Breast epithelium (tissue), 4 donors: ENCODE measurements at places on chromosomes 3 and 15.

GRCh38 chr15:60392986-60393790 lies 4.6 kb downstream of the ANXA2 start:
- H3K4me1 ChIP-seq = peaks cover 20% of the 10 kb centered on the region
- H3K27me3 ChIP-seq = no peaks in the 10 kb centered on the region
- peak overlapping the region; percentile 99 for H3K27ac ChIP-seq
- H3K36me3 ChIP-seq = no peaks in the 10 kb centered on the region

- no peaks in the 10 kb centered on the region for H3K4me1 ChIP-seq
- H3K27ac ChIP-seq = no peak overlapping the region
- DNase-seq = no peak
- no peaks in the 10 kb centered on the region for H3K36me3 ChIP-seq
- H3K27me3 ChIP-seq = no peaks in the 10 kb centered on the region
Observed at GRCh38 chr15:89205991-89206585, 15.3 kb downstream of the RLBP1 start.

GRCh38 chr15:51724673-51725072 lies 12.8 kb downstream of the LYSMD2 start:
- no peak overlapping the region for H3K27ac ChIP-seq
- no peaks in the 10 kb centered on the region for H3K36me3 ChIP-seq
- no peak overlapping the region for H3K4me3 ChIP-seq

- H3K27me3 ChIP-seq = no peaks in the 10 kb centered on the region
- H3K36me3 ChIP-seq = no peaks in the 10 kb centered on the region
- no peak overlapping the region for H3K4me3 ChIP-seq
- H3K4me1 ChIP-seq = no peaks in the 10 kb centered on the region
- H3K27ac ChIP-seq = no peak overlapping the region
Observed at GRCh38 chr15:48402427-48403177, 71.4 kb downstream of the DUT start.

- DNase-seq = no peak
- no peak overlapping the region for H3K27ac ChIP-seq
- no peaks in the 10 kb centered on the region for H3K4me1 ChIP-seq
- H3K27me3 ChIP-seq = no peaks in the 10 kb centered on the region
- no peak overlapping the region for H3K4me3 ChIP-seq
Observed at GRCh38 chr3:19738846-19739245, 195.2 kb downstream of the EFHB start.

- H3K4me3 ChIP-seq = no peak overlapping the region
- H3K36me3 ChIP-seq = no peaks in the 10 kb centered on the region
- no peak for DNase-seq
- no peaks in the 10 kb centered on the region for H3K4me1 ChIP-seq
- no peaks in the 10 kb centered on the region for H3K27me3 ChIP-seq
Observed at GRCh38 chr3:116276675-116277074, 168.6 kb downstream of the LSAMP start.

DNA sequence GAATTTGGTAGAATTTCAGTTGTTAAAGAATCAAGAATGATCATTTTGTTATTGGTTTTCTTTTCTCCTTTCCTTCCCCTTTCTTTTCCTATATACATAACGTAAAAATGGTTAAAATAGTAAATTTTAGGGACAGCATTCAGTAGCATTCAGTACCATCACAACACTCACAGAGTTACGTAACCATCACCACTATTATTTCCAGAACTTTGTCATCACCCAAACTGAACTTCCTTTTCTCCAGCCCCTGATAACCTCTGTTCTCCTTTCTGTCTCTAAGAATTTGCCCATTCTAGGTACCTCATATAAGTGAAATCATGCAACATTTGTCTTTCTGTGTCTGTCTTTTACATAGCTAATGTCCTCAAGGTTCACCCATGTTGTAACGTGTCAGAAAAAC lies 165.3 kb downstream of the AKAP13 start:
- no peaks in the 10 kb centered on the region for H3K4me1 ChIP-seq
- H3K36me3 ChIP-seq = no peaks in the 10 kb centered on the region

- H3K27me3 ChIP-seq = no peaks in the 10 kb centered on the region
- no peaks in the 10 kb centered on the region for H3K36me3 ChIP-seq
- no peak for DNase-seq
Observed at GRCh38 chr3:123346021-123346420, 102.9 kb downstream of the ADCY5 start.

- H3K4me3 ChIP-seq = no peak overlapping the region
- no peaks in the 10 kb centered on the region for H3K4me1 ChIP-seq
- no peak overlapping the region for H3K27ac ChIP-seq
- no peak for DNase-seq
- H3K36me3 ChIP-seq = no peaks in the 10 kb centered on the region
- H3K27me3 ChIP-seq = no peaks in the 10 kb centered on the region
Observed at GRCh38 chr3:6097556-6097955, 763.4 kb upstream of the GRM7 start.

DNA sequence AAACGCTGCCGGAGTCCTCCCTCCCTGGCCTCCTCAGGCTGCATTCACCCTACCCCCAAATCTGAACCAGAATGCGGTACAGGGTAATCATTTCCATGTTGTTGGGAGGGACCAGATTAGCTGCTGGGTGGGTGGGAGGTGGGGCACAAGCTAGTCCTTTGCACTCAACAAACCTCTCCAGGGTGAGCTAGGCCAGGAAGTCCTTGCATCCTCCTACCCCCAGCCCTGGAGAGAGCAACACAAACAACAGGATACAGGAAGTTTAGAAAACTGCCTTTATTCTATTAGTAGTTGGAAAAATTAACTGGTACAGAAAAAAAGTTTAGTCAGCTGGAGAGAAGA lies 702 bp upstream of the GPX1 start:
- DNase-seq = no peak
- H3K27ac ChIP-seq = peak overlapping the region; percentile 89
- peak overlapping the region; percentile 80 for H3K4me3 ChIP-seq
- H3K36me3 ChIP-seq = no peaks in the 10 kb centered on the region

GRCh38 chr3:63921741-63922482 lies 9.7 kb upstream of the SCAANT1 start:
- H3K27me3 ChIP-seq = no peaks in the 10 kb centered on the region
- DNase-seq = no peak
- no peaks in the 10 kb centered on the region for H3K4me1 ChIP-seq
- H3K27ac ChIP-seq = no peak overlapping the region

DNA sequence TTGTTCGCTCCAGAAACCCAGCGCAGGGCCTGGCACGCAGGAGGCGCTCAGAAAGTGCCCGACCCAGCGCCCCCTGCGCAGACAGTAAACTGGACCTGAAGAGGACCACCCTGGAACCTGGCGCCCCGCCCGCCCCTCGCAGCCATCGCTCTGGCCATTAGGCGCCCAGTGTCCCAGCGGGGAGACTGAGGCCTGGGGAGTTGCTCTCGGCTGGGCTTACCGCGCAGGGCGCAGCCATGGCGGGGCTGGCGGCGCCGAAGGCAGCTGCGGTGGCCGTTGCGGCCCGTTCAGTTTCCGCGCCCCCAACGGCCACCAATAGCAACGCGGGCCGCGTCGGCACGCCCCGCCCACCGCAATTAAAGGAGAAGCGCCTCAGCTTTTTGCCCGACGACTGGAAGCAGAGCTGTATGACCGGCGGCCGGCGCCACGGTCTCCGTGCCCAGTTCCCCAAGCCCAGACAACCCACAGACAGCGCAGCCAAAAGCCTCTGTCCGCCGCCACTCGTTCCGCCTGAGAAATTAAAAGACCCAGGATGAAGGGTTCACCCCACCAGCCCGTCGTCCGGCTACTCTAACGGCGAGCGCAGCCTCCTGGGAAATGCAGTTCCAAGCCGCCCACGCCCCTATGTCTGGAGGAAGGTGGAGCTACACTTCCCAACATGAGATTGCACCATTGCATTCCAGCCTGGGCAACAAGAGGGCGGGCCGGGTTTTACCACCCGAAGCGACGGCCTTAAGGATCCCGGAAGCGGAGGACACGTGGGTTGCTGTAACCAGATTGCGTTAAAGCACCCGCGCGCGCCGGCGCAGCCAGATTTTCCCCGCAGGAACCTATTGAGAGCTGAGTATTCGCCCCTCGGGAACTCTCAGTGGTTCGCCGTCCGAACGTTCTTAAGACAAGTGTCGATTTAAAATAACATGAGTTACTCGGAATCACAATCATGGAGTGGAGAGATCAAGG lies at the start of gene POC1A:
Gene POC1A, minus strand, starts transcription at position 289 of the 960 bp plus-strand sequence. Its CDS starts 51 bp downstream, at position 238.
- DNase-seq = peak; percentile 96
- peak within 1 kb of the TSS; percentile 82 for H3K4me3 ChIP-seq
- H3K27ac ChIP-seq = peak within 1 kb of the TSS; percentile 94
- H3K27me3 ChIP-seq = no peaks in the 10 kb centered on the region
- no peaks in the 10 kb centered on the region for H3K36me3 ChIP-seq

GRCh38 chr3:181771120-181771519 lies 59.4 kb downstream of the SOX2 start:
- H3K27ac ChIP-seq = no peak overlapping the region
- H3K4me3 ChIP-seq = no peak overlapping the region
- no peaks in the 10 kb centered on the region for H3K27me3 ChIP-seq
- DNase-seq = no peak
- H3K36me3 ChIP-seq = no peaks in the 10 kb centered on the region

DNA sequence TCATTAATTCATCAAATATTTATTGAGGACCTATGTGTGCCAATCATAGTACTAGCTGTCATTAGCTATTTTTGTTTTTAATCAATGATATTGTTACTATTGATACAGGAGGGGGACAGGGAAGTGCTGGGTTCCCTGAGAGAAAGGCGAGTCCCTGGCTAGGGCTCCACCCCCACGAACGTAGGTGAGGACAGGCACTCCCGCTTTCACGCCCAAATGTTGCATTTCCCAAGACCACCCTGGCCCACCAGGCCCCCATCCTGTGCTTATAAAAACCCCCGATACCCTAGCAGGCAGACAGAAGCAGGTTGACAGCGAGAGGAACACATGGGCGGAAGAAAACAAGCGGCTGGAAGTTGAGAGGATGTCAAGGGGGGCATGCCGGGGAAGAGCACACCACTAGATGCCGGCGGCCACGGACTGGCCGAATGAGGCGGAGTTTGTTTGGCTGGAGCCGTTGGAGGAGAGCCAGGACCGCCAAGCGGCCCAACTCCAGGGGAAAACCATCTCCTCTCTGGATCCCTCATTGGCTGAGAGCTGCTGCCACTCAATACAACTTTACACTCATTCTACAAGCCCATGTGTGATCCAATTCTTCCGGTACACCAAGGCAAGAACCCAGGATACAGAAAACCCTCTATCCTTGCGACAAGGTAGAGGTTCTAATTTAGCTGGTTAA lies 798.7 kb upstream of the SEMA6D start:
- H3K4me1 ChIP-seq = no peaks in the 10 kb centered on the region
- no peak for DNase-seq
- no peak overlapping the region for H3K27ac ChIP-seq
- H3K36me3 ChIP-seq = no peaks in the 10 kb centered on the region
- H3K27me3 ChIP-seq = no peaks in the 10 kb centered on the region

DNA sequence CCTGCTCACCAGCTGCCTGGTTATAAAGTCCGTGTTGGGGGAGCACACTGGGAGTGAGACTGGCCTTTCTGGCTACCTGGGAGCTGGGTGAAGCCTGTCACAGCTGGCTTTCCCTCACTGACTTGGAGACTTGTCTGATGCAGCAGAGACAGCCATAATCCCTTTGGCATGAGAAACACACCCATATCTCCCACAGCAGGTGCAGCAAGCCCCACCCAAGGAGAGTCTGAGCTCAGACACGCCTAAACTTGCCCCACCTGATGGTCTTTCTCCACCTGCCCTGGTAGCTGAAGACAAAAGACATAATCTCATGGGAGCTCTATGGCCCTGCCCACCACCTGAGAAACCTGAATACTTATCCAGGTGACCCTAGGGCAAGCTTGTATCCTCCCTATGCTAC lies 54.8 kb downstream of the NMD3 start:
- no peaks in the 10 kb centered on the region for H3K36me3 ChIP-seq
- no peaks in the 10 kb centered on the region for H3K27me3 ChIP-seq
- no peaks in the 10 kb centered on the region for H3K4me1 ChIP-seq
- H3K27ac ChIP-seq = no peak overlapping the region
- H3K4me3 ChIP-seq = no peak overlapping the region

GRCh38 chr3:14438262-14438661 lies 35.9 kb downstream of the SLC6A6 start:
- H3K27me3 ChIP-seq = no peaks in the 10 kb centered on the region
- H3K4me3 ChIP-seq = no peak overlapping the region
- H3K27ac ChIP-seq = no peak overlapping the region
- no peaks in the 10 kb centered on the region for H3K36me3 ChIP-seq
- DNase-seq = no peak

DNA sequence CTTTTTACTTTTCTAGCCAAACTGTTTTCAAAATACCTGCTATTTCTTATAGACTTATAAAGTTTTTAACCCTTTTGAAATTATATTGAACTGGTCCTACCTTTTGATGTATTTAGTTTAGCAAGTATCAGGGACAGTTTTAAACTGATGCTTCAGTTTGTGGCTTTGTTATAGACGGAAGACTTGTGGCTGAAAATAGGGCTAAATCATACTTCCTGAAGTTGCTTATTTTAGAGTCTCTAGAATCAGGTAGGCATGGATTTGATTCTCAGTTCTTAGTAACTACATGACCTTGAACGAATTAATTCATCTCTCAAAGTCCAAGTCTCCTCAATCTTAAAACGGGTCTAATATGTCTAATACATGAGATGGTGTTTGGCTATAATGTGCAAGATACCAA lies 322.8 kb downstream of the RAP2B start:
- H3K27me3 ChIP-seq = no peaks in the 10 kb centered on the region
- H3K4me1 ChIP-seq = no peaks in the 10 kb centered on the region
- no peaks in the 10 kb centered on the region for H3K36me3 ChIP-seq
- no peak overlapping the region for H3K27ac ChIP-seq
- no peak for DNase-seq

- H3K27me3 ChIP-seq = no peaks in the 10 kb centered on the region
- DNase-seq = no peak
- H3K4me1 ChIP-seq = no peaks in the 10 kb centered on the region
Observed at GRCh38 chr3:41259449-41260062, 60.3 kb downstream of the CTNNB1 start.

DNA sequence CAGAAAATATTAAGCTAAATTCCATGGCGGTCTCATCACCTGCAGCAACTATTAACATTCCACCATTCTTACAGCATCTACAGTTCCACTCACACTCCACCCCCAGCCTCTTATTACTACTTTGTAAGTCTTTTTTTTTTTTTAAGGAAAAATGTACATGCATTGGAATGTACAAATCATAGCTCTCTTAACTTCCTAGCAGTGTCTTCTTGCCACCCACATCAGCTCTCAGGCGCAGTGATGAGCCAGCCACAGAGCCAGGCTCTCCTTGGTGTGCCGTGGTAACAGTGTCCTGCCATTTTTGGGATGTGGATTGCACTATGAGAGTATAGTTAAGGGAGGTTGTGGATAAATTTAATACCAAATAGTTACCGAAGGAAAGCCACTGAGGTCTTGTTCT lies 17.8 kb downstream of the ABHD17C start:
- no peak for DNase-seq
- H3K27me3 ChIP-seq = no peaks in the 10 kb centered on the region
- H3K36me3 ChIP-seq = no peaks in the 10 kb centered on the region
- H3K4me1 ChIP-seq = no peaks in the 10 kb centered on the region
- no peak overlapping the region for H3K27ac ChIP-seq

- no peaks in the 10 kb centered on the region for H3K36me3 ChIP-seq
- no peaks in the 10 kb centered on the region for H3K4me1 ChIP-seq
- no peaks in the 10 kb centered on the region for H3K27me3 ChIP-seq
- peak; percentile 55 for DNase-seq
- H3K27ac ChIP-seq = peak overlapping the region; percentile 86
- peak overlapping the region; percentile 86 for H3K4me3 ChIP-seq
Observed at GRCh38 chr3:4492208-4493013, 737 bp upstream of the ITPR1 start.

GRCh38 chr3:49826016-49826415 lies 12.3 kb upstream of the UBA7 start:
- no peaks in the 10 kb centered on the region for H3K27me3 ChIP-seq
- no peaks in the 10 kb centered on the region for H3K36me3 ChIP-seq
- no peak overlapping the region for H3K4me3 ChIP-seq
